ENCODE measurements at places on chromosomes 5 and 9. TPM values are rescaled to one million over a fixed set of nuclear protein-coding genes. Genes with fewer than 3 reads are reported as not detected.

FOXD4L4 gene
- not detected for polyA plus RNA-seq

C9orf153 gene
- polyA plus RNA-seq = 0.15 TPM

RFESD gene
- polyA plus RNA-seq = 5.0 TPM

PAM gene
- 232 TPM for polyA plus RNA-seq

GABRA6 gene
- not detected for polyA plus RNA-seq

All from left kidney (tissue), 8 donors.